ENCODE measurements at places on chromosomes 5 and 9.

GRCh38 chr5:133116601-133117000 lies 64.8 kb downstream of the HSPA4 start:
- no peak for DNase-seq

- no peak for DNase-seq
Measured at GRCh38 chr5:125337294-125337693, 590.9 kb upstream of the ZNF608 start.

DNA sequence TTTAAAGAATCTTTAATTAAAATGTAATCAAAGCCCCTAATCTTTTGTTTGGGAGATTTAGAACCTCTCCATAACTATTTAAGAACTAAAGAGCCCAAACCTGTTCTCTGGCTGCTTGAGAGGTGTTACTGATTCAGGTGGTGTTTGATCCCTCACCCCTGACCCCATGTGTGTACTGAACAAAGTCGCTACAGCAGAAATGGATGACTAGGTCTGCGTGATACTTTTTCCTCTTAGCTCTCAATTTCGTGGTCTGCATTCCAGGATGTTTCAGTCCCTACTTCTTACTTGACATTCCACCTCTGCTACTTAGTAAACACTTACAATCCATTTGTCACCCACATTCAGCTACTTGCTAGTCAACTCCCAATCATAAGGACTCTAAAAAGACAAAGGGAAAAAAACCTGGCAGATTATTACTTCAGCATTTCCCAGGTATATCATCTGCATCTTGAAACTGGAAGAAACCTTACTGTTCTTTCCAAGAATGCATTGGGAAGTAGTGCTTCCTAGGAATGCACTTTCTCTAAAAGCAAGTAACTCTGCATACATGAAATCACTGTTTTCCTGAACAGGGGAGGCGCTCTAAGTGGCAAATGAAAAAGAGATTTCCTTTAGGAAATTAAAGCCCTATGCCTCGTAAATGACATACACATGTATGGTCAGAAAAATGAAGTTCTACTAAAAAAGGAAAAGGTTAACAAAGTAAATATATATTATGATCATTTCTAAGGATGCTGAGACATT lies 1091.6 kb downstream of the PTPRD start:
- no peak for DNase-seq

DNA sequence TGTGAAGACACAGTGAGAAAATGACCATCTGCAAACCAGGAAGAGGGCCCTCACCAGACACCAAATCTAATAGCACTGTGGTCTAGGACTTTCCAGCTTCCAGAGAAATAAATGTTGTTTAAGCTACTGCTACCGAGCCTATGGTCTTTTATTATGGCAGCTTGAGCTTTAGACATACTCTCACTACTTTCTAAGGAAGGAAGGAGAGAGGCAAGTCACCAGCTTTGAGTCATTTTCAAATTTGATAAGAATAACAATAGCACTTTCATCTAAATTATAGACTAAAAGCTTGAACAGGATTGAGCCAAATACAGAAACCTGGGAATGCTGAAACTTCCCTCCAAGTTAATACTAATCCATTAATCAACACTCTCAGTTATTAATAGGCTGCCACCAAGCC lies 64.4 kb downstream of the PLPPR1 start:
- DNase-seq: no peak

DNA sequence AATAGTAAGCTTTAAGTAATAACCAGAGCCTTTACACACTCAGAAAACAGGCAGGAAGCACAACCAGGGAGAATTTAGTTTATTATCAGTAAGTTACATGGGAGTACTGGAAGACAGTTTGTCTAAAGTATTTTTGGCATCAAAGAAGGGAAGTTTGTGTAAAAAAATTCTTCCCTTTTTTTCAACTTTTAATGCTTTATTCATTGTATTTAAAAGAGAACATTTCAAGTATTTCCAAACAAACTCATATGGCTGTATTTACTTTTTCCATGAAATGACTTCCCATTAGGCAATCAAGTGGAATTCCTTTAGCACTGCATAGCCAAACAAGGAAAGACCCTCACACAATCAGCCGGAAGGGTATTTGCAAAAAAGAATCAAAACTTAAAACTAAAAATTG lies 26.7 kb downstream of the RNF145 start:
- DNase-seq: no peak

GRCh38 chr5:108615216-108615615 lies 132.5 kb upstream of the FER start:
- no peak for DNase-seq

DNA sequence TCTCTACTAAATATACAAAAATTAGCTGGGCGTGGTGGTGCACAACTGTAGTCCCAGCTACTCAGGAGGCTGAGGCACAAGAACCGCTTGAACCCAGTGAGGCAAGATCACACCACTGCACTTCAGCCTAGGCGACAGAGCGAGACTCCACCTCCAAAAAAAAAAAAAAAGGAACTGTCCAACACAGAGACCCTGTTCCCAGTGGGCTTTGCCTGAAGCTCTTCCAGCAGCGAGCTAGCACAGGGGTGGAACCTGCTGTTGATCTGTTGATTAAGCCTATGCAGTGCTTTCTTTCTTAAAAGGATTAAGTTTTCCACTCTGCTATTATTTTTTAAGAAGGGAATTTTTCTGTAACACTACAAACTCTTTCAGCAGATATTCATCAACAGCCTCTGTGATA lies 171.0 kb upstream of the TUT7 start:
- no peak for DNase-seq

DNA sequence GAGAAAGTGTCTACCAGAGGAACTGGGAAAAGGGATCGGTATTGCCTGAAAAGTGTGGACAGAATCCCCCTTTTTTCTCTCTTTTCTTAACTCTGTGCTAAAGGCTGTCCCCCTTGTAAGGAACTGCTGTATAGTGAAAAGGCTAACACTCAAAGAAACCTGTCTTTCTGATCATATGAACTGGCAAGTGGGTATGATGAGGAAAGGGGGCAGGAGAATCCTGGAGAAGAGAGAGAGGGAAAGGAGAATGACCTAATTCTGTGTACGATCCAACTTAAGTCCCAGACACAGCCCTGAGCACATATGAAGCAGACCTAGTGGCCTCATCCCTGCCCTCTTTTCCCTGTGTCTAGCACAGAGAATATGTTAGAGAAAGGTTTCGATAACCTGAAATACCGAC lies 967 bp downstream of the ANKRD31 start:
- DNase-seq: no peak

DNA sequence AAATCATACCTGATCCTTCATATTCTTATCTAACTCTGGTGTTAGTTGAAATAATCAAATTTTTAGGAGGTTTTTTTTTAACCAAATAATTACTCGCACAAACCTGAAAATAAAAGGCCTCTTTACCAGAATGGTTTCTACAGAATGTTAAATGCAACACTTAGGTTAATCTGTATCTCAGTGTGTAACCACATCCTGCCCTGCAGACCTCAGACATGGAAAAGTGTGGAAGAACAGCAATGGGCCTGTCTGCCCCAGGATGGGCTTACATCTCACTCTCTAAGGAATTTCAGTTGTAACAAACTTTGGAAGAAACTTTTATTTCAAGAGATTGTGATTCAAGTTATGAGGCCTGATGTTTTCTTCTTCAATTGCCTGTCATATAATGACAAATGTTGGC lies 32.5 kb upstream of the MIER3 start:
- DNase-seq: no peak

All from bone marrow (tissue), 2 donors.